ENCODE measurements at places on chromosomes 7 and 10.

- no peak for DNase-seq
Measured at GRCh38 chr7:156640949-156641485, 443 bp downstream of the RNF32 start.

DNA sequence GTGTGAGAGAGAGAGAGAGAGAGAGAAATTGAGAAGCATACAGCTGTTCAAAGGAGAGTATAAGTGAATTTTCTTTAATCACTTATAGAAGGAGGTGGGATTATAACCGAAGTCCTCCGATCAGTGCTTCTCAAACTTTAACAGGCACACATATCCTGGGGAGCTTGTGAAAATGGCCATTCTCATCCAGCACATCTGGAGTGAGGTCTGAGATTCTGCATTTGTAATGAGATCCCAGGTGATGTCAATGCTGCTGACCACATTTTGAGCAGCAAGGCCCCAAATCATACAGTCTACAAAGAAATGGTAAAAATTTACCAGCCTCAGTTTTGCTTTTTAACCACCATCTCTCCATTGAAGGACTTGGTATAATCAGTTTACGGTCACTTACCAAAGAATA, 219.0 kb downstream of the PTEN start:
- DNase-seq: no peak

DNA sequence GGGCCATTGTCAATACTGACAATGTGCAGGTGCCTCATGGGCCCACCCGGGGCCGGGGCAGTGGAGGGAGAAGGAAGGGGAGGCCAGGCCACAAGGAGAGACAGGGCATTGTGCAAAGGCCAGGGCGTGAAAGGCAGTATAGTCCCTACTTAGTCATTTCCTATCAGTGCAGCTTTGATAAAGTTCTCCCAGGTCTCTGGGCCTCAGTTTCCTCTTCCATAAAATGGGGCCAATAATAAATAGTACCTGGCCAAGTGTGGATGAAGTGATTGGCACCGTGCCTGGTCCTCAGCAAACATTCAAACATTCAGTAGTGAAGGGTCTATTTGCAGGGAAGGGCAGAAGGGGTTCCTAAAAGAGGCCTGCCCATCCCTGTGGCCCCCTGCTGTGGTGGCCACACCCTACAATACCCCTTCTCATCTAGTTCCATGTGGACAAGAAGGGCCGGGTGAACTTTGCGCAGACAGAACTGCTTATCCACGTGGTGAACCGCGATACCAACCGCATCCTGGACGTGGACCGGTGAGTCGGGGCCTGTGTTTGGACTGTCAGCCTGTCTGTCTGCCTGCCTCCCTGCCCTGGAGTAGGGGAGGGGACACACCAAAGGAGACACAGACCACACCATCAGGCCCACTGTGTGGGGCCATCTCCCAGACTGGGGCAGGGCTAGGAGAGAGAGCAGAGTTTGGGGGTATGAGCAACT, 36.9 kb upstream of the VSIR start:
- DNase-seq: no peak

- DNase-seq: no peak
Measured at GRCh38 chr7:33612442-33612841, 292.9 kb upstream of the BMPER start.

DNA sequence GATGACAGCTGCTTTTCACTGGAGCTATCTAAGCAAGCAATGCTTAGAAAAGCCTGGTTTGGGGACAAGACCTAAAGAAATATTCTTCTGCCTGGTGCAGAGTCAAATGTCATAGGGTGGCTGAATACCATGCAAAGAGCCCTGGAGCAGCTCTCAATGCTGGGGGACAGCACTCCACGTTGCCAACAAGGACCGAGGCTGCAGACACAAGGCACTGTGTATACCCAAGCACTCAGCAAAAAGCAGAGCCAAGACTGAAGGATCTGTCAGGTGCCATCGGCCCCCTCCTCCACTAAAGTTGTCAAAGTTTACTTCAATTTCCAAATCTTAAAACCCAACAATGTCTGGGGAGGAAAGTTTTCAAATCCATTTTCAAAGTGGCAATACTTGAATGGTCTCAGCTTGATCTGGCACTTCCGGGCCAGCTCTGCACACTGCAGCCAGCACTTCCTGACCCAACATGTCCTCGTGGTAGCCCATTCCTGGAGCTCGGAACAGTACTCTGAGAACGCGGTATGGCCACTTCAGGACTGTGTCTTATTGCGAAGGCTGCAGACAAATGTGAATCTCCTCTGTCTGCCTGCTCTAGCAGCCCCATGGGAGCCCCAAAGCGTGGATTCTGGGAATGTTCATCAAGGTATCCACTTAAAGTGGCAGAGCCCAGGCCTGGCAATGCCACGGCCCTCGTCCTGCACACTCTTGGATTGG, 191.8 kb downstream of the TNS3 start:
- DNase-seq: no peak

GRCh38 chr10:122044713-122045112, 55.8 kb downstream of the TACC2 start:
- DNase-seq: peak; percentile 86

- DNase-seq: no peak
Measured at GRCh38 chr7:45980973-45981372, 59.9 kb upstream of the IGFBP3 start.

DNA sequence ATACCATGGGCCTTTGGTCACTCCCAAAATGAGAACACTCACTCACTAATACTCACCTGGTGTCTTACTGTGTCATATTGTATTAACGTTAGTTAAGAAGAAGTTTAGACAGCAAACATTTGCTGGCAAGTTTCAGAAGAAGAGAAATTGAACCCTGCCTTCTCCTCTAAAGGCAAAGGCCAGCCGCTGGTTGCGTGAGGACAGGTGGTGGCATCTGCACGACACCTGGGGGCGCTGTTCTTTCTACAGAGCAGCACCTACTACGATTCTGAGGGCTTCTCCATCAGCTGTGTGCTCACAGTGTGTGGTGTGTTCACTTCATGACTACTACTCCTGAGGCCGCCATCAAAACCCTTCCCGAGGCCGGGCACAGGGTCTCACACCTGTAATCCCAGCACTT, 17.9 kb upstream of the CLEC2L start:
- DNase-seq: no peak

- DNase-seq: no peak
Measured at GRCh38 chr10:124724279-124725027, 19.7 kb downstream of the FAM53B start.
